ENCODE measurements at places on chromosomes 7 and 10. TPM values are rescaled to one million over a fixed set of nuclear protein-coding genes. Genes with fewer than 3 reads are reported as not detected.

- DNase-seq = no peak
Measured at GRCh38 chr7:4137552-4137951, 544.5 kb upstream of the FOXK1 start.

The PDE1C gene
- polyA plus RNA-seq = 67.7 TPM

The TMEM273 gene
- 17.4 TPM for polyA plus RNA-seq

The ATOH7 gene
- not detected for polyA plus RNA-seq

The TPK1 gene
- polyA plus RNA-seq = 3.5 TPM

- no peak for DNase-seq
Measured at GRCh38 chr7:134514663-134515062, 12.7 kb upstream of the AKR1B10 start.

The SCART1 gene
- 0.17 TPM for polyA plus RNA-seq

- DNase-seq = peak; percentile 11
Measured at GRCh38 chr10:43945094-43945730, 296.5 kb upstream of the ZNF32 start.

DNA sequence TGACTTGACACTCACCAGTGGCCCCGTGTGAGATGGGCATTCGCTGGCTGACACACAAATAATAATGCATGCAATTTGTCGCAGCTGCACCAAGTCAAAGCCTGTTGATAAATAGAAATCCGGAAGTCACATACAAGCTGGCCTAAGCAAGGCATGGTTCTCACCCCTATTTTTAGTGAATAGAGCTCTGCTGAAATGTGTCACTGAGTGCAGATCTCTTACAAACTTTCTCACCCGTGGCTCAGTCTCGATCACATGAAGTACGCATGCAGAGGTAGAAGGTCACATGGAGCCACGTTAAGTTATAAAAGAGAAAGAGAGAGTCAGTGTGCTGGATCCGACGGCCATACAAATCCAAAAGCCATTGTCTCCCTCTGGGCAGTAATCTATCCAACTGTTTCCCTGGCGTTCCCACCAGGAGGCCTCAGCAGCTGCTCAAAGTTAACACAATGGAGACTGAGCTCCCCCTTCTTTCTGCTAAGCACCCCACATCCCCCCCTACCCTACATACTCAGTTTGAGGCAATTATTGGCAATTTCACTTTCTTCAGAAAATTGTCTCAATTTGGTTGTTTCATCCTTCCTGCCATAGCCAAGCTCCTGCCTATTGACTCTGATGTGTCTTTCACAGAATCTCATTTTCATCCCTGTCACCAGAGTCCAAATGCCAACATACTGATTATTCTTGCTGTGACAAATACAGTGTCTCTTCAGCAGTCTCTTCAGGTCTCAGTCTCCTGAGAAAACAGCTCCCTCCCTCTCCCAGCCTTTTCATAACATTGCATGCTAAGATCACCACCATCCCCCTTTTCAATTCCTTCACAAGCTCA lies 473.3 kb upstream of the NRP1 start:
- DNase-seq = no peak

DNA sequence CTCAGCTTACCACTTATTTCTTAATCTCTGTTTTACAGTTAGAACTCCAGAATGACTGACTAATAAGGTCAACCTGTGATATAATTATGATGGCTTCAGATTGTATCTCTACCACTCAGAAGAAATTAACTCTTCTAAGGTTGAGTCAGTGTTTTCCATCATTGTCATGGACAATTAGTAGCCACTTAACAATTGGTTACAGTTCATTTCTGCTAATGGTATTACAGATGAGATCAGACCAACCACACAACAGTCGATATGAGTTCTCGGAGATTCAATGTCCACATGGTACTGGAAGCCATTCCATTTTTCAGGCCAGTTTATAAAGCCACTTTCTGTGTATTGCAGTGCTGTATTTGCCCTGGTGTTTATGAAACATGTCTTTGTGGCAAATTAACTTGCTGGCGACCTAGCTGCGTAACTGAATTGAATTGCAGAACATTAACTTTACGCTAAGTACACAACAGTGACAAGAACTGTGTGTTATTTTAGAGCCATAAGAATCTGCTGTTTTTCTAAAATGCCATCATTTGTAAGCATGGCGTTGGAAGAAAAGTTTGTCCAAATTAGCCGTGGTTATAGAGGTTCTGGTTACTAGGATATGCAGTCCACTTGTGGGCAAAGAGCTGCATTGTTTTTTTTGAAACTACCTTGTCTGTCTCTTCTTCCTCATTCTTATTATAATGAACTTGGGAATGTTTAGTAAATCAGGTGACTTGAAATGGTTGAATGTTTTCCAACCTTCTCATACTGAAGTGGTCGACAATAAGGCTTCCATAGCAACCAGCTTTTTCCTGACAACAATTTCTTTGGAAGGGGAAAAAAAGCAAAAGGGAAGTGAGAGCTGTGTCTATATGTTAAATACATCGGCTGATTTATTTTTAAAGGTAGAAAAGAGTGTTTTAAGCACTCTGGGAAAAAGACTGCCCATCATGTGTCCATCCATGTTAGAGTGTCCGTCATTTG lies 76.4 kb downstream of the CELF2 start:
- DNase-seq = no peak

The HKDC1 gene
- polyA plus RNA-seq = 0.03 TPM

The MYO1G gene
- 1.0 TPM for polyA plus RNA-seq

DNA sequence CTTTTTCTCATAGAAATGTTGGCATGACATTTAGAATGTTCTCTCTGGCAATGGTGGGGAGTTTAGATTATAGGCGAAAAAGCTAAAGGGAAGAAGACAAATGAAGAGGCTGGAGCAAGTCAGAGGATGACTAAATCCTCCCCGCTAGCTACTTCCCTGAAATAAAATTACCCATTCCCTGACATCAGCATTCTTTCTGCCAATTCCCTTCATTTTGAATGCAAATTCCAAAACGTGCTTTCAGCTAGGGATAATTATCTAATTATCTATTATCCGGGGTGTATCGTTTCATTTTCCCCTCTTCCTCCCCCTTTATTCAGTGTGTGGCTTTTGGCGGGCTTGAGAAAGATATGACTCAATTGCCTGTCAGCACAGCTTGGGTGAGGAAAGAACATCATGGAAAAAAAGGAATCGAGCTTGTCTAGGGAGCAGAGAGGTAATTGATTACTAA lies 672.3 kb downstream of the TNS3 start:
- DNase-seq = no peak

The GHITM gene
- polyA plus RNA-seq = 342 TPM

The CYP3A4 gene
- polyA plus RNA-seq = not detected

The CNNM1 gene
- 0.01 TPM for polyA plus RNA-seq

DNA sequence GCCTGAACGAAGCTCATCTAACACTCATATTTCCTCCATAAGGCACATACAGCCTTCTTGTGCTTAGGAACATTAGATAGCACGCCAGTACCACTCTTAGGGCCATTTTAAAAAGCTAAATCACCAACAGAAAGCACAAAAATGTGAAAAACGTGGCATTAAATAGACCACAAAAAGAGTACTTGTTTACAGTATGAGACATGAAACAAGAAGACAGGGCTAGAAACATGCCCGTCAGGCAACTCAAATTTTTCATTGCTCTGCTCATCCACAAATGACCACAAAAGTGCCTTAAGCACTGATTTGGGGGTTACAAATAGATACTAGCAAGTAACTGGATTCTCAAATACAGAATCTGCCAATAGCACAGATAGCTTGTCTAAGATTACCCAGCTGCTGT lies 67.8 kb downstream of the ELMO1 start:
- DNase-seq = no peak

- no peak for DNase-seq
Measured at GRCh38 chr10:79352035-79352877, 5.0 kb downstream of the PPIF start.

DNA sequence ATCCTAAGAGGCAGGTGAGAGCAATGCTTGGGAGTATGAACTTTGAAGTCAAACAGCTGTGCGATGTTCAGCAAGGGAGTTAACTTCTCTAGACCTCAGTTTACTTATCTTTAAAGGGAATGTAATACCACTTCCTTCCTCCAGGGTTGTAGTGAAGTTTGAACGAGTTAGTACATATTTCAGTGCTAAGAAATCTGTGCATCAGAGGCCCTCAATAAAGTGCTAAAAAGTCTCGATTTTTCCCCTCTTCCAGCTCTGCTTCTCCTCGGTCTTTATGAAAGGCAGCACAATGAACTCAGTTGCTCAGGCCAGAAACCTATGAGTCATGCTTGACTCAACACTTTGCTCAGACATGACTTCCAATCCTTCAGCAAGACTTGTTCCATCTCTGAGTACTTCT lies 418.9 kb downstream of the MDFIC start:
- no peak for DNase-seq

The SLC13A4 gene
- polyA plus RNA-seq = 2.8 TPM

The ADK gene
- polyA plus RNA-seq = 38.8 TPM

DNA sequence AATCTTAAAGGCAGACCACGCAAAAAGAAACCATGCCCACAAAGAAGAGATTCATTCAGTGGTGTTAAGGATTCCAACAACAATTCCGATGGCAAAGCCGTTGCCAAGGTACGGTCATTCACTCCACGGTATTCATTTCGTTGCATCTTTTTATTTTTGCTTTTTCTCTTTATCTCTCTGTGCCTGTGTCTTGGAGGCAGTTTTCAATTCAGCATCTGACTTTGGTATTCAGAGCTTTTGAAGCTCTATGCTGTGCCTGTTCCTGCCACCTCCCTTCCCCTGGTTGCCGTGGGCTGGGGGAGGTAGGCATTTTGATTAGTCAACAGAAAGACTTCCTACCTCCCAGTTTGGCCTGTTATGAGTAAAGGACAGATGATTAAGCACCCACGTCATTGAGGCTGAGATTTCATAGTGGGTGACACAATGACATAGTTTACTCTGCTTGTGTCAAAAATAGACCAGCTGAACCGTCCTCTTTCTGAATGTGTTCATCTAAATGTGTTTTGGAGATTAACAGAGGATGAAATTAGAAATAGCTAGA lies 149.5 kb downstream of the ARID5B start:
- DNase-seq = peak; percentile 83

DNA sequence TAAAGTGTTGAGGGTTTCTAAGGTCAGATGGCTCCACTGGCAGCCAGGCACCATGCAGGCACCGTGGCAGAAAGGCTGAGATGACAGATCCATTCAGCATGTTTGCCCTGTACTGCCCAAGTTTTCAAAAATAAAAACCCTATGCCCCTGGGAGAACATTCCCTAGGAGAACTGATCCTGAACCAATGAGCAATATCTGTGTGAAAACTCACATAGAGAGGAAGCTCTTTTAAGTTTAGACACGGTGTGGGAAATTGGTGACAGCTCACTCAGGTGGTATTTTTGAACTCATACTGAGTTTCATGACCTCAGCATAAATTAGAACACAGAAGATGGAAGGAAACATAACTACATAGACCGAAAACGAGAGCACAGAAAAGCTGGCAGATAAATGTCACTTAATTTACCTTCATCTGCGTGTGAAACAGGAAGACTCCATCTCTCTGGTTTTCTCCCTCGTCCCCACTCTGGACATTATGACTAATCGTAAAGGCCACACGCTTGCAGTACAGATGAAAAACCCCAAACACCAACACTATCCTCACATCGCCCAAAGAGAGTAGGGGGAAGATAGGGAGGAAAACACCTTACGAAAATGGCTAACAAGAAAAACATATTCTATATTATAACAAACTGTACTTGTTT lies 127.8 kb downstream of the ICA1 start:
- no peak for DNase-seq

- DNase-seq = no peak
Measured at GRCh38 chr7:159028508-159029401, 115.9 kb downstream of the VIPR2 start.

DNA sequence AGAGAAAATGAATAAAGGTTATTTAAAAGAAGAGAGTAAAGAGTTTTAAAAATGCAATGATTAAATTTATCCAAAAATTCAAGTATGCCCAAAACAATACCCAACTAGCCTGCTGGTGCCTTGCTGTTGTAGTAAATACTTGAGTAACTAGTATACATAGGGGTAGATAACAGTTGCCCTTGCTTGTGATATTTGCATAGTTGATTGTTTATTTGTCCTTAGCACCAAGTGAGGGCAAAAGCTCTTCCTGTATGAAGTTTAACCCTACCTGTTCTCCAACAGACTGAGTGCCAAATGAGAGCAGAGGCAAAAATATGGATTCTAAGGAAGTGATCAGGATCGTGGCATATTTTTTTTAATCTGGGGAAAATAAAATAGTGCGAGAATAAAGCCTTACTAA lies 85.0 kb downstream of the PTN start:
- DNase-seq = no peak

The ANKRD1 gene
- 2,052 TPM for polyA plus RNA-seq

The SRRM3 gene
- 12.9 TPM for polyA plus RNA-seq

GRCh38 chr7:93720106-93720505 lies 145.6 kb upstream of the CALCR start:
- no peak for DNase-seq

DNA sequence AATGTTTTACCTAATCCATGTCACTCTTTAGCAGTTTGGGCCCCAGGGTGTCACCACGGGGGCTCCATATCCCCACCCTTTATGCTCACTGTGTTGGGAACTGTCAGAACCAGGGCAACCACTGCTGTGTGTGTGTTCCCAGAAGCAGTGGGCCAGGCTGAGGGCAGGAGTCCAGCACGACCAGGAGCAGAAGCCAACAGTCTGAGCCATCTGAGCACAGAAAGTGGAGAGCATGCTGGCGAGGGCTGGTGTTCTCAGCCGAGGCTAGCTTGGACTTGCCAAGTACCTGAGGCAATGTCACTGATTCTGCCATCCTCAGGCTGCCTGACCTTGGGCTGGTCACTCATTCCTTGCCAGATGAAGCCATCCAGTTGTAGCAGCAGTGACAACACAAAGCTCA lies 285.0 kb downstream of the BMPER start:
- peak; percentile 69 for DNase-seq

The SEPTIN7 gene
- polyA plus RNA-seq = 139 TPM

DNA sequence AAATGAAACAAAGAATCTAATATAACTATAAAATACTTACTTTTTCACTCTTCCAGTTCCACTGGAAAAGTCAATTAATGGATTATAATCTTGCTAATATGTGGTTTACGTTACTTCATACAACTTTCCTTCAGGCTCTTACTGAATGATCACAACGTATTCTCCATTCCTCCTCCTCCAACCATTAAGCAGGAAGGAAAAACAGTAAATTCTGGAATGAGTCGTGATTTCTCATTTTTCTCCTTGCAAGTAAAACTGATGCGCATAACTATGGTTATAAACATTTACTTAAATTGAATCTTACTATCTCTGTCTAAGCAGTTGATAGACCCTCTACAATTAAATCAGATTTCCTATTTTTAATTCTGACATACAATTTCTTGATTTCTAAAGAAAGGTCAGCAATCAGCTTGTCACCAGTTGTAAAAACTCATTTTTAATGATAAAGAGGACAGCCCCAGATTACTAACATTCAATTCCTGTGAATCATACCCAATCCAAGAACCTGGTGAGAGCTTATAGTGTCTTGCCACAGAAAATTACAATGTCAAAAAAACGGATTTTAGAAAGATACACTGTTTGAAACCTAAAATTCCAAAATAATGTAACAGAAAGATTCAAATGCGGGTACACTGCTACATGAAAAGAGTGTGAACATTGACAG lies 64.3 kb downstream of the EZH2 start:
- DNase-seq = no peak

- no peak for DNase-seq
Measured at GRCh38 chr7:117312593-117313580, 10.0 kb downstream of the WNT2 start.

Data from heart right ventricle (tissue), 16 donors.